Stimulated activated CD8-positive, alpha-beta memory T cell treated with anti-CD3 and anti-CD28 coated beads, Interleukin-7, amount 100 ng/mL, for 48 hours (primary cell): ENCODE measurements at places on chromosomes 3 and 15.
A peak's percentile ranks its signal among the peaks of the same experiment; 100 is the strongest.

DNA sequence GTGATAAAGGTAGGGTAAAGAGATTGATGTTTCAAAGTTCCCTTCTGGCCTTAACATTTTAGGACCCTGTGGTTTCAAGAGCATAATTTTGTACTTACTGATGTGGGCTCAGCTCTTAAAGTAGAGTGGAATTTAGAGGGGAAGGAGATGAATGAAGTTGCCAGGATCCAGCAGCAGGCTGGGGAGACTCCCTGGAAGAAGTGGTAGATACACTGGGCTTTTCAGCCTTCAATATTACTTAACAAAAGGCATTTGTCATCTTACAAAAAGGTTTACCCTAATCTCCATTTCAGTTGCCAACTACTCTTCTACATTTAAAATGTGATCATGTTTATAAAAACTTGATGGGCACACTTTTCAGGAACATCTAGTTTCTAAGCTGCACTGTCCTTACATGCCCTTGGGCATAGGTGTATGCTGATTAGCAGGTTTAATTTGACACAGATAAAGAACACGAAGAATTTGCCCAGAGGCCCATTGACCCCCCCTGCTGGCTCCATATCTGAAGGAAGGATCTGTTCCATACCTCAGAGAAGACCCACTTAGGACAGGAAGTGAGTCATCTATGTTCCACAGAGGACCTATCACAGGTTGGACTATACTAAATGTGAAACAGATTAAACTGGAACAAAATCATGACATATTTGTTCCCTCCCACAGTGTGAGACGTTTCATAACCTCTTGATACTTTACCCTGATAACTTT lies 93.0 kb upstream of the LPP start:
- DNase-seq, result peak; percentile 25

DNA sequence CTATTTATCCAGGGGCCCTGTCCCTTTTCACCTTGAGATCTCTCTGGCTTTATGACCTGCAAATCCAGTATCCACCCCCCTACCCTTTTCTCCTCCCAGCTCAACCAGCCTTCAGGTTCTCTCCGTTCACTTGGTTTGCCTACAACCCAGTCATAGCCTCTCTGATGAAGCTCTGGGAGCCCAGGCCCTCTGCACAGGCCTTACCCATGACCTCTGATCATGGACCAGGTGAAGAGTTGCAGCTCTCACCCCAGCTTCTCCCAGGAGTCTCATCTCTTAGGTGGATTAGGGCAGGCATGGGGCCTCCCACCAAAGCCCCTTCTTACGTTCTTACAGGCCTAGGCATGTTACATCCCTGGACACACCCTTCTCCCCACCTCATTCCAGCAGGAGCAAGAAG lies 59.8 kb downstream of the EXOG start:
- no peak for DNase-seq

- no peak for DNase-seq
Measured at GRCh38 chr3:72627271-72627670, 221.0 kb downstream of the SHQ1 start.

DNA sequence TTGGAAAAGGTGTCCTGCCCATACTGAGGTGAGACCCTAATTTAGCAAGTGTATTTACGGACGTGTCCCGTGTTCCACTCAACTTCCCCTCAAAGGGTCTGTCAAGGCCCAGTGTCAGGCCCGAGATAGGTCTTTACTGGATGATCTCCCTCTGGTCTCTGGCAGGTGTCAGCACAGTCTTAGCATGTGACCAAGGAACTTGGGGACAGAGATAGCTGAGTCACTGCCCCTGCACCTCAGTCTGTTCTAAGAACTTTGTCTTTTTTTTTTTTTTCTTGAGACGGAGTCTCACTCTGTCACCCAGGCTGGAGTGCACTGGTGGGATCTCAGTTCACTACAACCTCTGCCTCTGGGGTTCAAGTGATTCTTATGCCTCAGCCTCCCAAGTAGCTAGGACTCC lies 32.1 kb upstream of the ALPK3 start:
- DNase-seq, result no peak

GRCh38 chr3:134955874-134956273 lies 160.8 kb downstream of the EPHB1 start:
- no peak for DNase-seq

- DNase-seq, result no peak
Measured at GRCh38 chr15:66753687-66754377, 51.8 kb downstream of the SMAD6 start.

- DNase-seq, result no peak
Measured at GRCh38 chr15:83208367-83208661, 691 bp upstream of the HDGFL3 start.

- DNase-seq, result no peak
Measured at GRCh38 chr3:117811786-117812185, 1102.2 kb downstream of the TUSC7 start.

DNA sequence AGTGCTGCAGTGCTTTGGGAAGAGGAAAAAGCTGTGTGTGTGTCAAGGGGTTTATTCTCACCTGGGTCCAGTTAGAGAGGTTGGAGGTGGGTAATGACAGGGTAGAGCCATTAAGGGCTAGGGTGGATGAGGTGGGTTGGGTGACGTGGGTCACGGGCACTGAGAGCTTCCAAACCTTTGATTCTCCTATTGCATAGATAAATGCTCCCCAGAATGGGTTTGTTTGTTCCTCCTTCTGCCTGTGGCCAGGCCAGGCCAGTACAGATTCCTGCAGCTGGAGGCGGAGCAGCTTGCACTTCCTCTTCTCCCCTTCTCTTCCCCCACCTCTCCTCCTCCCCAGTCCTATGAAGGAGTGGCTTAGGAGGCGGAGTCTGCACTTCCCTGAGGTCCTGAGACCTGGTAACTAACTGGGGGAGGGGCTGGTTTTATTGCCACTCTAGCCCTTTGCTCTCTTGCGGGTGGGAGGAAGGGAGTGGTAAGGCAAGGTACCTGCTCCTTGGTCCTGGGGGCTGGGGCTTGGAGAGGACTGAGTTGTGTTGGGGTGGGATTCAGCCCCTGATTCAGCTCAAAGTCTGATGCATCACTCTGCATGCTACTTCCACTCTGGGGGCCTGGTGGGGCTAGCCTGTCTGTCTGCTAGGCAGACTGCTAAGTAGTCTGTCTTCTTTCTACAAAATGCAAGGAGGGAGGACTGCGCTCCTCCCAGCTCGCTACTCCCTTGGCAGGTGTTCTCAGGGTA lies 3.5 kb downstream of the SPINT1 start:
- DNase-seq, result no peak

GRCh38 chr15:92429378-92430068 lies 35.8 kb downstream of the ST8SIA2 start:
- DNase-seq, result no peak

- DNase-seq, result no peak
Measured at GRCh38 chr15:67839499-67839928, 331 bp downstream of the RNU6-1 start.

GRCh38 chr3:85939074-85939482 lies 980.3 kb downstream of the CADM2 start:
- DNase-seq, result no peak

- no peak for DNase-seq
Measured at GRCh38 chr15:62382046-62382445, 217.0 kb upstream of the C2CD4B start.
